D341Med (cell line): ENCODE measurements at places on chromosomes 2 and 18.
A peak's percentile ranks its signal among the peaks of the same experiment; 100 is the strongest.

- DNase-seq, result no peak
Observed at GRCh38 chr2:205868773-205869333, 186.6 kb downstream of the NRP2 start.

DNA sequence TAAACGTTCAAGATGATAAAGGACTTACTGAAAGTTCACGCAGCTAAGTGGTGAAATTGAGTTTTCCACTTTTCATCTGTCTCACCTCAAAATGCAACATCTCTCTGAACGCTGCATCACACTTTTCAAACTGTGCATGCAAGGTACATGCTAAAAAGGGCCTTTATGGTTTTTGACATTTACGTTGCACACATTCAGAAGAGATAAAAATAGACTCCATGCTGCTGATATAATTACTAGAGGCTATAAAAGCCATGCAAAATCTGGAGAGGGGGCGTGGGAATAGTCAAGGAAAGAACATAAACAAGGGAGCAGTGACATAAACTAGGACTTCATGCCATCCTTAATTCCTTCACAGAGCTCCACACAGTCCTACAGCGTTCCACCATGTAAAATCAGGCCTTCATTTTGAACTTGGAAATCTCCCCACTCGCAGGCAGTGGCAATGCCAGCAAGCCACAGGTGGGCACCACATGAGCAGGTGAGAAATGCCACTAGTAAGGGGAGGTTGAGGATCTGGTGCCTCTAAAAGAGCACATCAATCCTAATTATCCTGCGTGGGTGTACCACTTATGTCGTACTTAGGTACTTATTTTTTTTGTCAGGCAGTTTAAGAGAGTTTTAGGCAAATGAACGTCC is 71.4 kb downstream of the ZEB2 start:
- DNase-seq, result no peak

DNA sequence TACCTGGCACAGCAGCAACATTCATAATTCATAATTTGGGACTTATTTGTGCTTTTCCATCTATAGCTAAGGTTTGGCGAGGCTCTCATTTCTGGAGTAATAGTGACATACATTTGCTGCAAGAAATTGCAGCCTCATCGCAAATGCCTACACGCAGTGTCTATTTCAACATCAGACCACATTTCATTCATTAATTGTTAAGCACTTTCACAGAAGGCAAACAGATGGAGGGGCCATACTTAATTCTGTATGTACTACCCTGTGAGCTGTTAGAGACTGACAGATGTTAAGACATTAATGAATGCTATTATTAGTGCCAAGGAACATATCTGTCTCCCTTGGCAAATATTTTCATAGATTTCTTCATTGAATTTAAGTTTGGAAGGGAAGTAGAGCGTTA is 125.7 kb downstream of the UXS1 start:
- no peak for DNase-seq

GRCh38 chr2:157312866-157313486 is 12.6 kb downstream of the ERMN start:
- no peak for DNase-seq

DNA sequence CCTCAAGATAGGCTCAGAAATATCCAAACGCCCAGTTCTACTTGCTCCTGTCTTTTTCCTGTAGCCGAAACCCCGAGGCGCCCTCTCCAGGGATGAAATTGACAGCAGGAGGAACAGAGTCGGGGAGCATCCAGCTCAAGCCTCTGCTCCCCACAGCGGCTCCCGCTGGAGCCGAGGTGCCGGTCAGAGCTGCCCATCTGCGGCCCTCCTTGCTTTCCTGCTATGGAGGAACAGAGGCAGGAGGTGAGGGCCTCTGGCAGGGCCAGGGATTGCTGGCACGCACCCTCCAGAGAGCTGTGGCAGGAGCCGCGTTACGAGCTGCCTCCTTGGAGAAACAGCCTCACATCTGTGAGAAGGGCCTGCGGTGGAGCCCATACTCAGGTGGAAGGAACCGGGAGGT is 172.1 kb downstream of the RNF144A start:
- no peak for DNase-seq

- DNase-seq, result no peak
Observed at GRCh38 chr2:26672112-26672817, 20.3 kb upstream of the KCNK3 start.

GRCh38 chr18:56565046-56565445 is 73.3 kb downstream of the TXNL1 start:
- DNase-seq, result no peak

DNA sequence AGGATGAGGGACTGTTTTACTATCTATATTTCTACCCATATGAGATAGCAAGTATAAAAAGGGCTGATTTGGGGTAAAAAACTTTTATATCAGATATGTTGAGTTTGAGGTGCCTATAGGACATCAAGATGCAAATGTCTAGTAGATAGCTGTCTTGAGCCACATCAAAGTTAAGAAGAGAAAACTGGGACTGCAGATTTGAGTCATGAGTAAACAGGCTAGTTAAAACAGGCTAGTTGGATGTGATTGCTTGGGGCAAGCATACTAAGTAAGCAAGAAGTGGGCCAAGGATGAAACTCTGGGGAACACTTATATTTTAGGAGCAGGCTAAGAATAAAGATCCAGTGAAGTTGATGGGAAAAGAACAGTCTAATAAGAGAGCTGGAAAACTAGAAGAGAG is 2.8 kb upstream of the SCRN3 start:
- no peak for DNase-seq

- no peak for DNase-seq
Observed at GRCh38 chr2:132384491-132385151, 32.0 kb upstream of the GPR39 start.

DNA sequence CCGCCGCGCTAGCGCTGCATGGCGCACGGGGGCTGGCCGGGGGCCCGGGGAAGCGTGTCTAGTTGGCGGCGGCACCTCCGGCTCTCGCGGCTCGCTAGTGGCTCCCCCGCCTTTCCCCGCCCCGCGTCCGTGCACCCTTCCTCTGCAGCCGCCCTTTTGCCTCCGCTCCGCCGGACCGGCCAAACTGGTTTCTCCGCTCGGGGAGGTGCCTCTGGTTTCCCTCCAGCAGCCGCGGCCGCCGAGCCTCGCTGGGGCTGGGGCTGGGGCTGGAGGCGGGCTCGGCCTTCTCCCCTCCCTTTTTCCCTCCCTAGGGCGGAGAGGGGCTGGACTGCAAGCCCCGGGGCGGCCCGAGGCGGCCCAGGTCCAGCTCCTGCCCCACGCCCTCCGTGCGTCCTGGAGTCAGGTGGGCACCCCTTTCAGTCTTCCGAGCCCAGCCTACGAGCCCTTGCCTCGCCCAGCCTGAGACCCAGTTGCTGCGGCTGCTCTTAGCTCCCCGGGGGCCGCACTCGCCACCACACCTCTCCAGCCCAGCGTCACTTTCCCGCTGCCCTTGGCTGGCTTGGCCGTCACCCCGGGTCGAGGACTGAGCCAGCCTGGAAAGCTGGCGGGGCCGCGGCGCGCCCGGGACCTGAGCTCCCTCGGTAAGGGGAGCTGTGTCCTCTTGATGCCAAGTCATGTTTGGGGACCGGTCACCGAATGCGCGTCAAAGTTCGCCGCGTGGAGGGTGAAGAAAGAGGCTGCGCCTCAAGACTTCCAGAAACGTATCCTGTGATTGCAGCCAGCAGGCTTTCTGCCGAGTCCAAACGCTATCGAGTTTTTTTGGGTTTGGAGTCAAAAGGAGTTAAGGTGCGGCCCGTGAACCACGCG is at the start of gene ATP8B1:
Gene ATP8B1 (minus strand): TSS at position 213 of the 867 bp plus-strand sequence. CDS start 71,508 bp downstream, outside the sequence.
- DNase-seq, result peak; percentile 85

GRCh38 chr2:197131558-197131855 is 179.1 kb downstream of the ANKRD44 start:
- DNase-seq, result no peak

GRCh38 chr2:140033638-140034037 is 1253.4 kb upstream of the NXPH2 start:
- DNase-seq, result no peak

- no peak for DNase-seq
Observed at GRCh38 chr2:187906021-187906420, 351.8 kb upstream of the TFPI start.

DNA sequence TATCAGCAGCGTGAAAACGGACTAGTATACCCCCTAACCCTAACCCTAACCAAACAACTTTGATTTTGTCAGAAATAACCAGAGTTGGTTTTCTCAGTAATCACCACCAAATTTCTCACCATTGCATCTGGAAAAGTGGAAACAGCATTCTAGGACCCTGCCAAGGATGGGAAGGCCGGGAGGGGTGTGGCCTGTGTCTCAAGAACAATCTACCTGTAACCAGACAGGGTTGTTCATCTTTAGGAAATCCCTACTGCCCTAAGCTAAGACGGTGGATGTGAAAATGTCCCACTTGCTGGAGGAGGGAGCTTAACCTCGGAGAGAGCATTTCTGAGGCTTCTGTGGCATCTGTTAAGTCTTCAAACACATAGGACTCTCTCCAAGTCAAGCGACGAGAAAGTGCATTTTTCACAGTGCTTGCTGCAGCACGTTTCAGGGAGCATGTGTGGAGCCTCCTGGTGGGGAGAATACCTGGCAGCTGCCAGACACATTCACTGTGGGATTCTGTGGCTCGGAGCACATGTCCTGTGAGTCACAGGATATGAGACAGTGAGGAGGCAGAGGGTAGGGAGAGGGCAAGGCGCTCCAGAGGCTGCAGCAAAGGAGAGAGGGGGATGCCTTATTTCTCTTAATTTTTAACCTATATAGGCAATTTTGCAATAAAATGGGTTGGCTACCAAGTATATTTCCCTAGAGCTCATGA is 207.5 kb downstream of the SPP2 start:
- DNase-seq, result peak; percentile 34

DNA sequence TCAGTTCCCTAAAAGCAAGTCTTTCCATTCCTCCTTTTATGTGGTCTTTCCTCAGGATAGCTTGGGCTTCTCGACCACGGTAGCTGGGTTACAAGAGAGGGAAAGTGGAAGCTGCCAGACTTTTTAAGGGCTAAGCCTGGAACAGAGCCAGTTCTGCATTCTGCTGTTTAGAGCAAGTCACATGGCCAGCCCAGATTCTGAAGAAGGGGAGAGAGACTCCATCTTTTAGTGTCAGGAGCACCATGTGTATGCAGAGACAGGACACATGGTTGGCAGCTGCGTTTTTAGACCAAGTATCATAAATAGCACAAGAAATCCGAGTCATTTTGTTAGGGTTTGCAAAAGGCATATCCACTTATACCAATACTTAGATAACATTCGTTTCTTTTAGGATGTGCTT is 4.7 kb downstream of the HMSD start:
- DNase-seq, result no peak

DNA sequence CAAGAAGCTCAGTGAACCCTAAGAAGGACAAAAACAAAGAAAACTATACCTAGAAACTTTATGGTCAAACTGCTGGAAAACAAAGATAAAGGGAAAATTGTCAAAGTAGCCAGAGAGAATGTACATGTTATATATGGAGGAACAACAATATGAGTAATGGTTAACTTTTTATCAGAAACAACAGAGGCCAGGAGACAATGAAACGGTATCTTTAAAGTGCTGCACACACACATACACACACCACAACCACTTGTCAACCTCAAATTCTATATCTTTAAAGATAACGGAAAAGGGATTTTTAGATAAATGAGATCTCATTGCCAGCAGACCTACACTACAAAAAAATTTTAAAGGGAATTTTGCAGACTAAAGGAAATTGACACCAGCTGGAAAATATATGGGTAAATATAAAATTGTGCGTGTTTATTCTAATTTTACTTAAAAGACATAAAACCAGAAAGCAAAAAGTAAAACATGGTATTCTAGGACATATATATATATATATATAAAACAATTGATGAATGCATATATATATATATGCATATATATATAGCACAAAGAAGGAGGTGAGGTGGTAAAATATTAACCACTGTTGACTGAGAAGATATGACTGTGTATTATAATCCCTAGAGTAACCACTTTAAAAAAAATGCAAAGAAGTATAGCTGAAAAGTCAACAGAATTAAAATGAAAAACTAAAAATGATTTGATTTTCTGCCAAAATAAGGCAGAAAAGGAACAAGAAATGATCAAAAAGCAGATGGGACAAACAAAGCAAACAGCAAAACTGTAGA is 172.0 kb downstream of the SRBD1 start:
- DNase-seq, result no peak

- DNase-seq, result no peak
Observed at GRCh38 chr18:62576845-62577512, 54.2 kb downstream of the ZCCHC2 start.
